Stimulated activated CD8-positive, alpha-beta memory T cell treated with anti-CD3 and anti-CD28 coated beads, Interleukin-15, amount 100 ng/mL, for 24 hours (primary cell): ENCODE measurements at places on chromosomes 5 and 9.

- DNase-seq, result no peak
These were observed 502.5 kb downstream of the RASEF start for GRCh38 chr9:82560457-82560904.

DNA sequence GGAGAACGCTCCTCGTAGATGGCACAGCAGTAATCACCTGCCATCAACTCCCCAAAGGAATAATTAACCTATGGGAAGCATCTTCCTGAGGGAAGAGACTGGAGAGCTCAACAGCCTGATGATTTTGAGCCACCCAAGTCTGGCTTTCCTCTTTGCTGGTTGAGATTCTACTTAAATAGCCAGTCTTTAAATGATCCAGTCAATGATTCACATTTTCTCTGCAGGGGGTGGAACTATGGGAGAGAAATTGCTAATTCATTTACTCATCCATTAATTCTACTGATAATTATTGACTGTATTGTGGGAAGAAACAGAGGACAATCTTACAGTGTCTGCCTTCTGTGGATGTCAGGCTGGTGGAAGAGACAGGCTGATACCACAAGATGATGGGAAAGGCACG is 355.0 kb upstream of the PANK3 start:
- no peak for DNase-seq

- DNase-seq, result no peak
These were observed 13.5 kb downstream of the TMC1 start for GRCh38 chr9:72534931-72535330.

DNA sequence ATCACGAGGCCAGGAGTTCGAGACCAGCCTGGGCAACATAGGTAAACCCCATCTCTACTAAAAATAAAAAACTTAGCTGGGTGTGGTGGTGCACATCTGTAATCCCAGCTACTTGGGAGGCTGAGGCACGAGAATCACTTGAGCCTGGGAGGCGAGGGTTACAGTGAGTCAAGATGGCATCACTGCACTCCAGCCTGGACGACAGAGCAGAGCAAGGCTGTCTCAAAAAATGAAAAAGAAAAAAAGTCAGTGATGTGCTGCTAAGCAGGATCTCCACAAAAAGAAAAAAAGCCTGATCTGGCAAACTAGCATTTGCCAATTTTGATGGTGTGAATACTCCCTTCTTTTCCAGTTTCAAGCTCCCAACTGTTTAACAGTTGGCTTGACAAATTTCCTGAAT is 21.9 kb downstream of the F2R start:
- DNase-seq, result no peak

GRCh38 chr9:4137681-4138099 is 162.2 kb downstream of the GLIS3 start:
- no peak for DNase-seq
